ENCODE measurements at places on chromosomes 7 and 10.

GRCh38 chr7:131606346-131607290 lies 50.2 kb upstream of the PODXL start:
- no peak for DNase-seq

- DNase-seq = no peak
Observed at GRCh38 chr7:107742678-107743566, 1.0 kb upstream of the CBLL1 start.

DNA sequence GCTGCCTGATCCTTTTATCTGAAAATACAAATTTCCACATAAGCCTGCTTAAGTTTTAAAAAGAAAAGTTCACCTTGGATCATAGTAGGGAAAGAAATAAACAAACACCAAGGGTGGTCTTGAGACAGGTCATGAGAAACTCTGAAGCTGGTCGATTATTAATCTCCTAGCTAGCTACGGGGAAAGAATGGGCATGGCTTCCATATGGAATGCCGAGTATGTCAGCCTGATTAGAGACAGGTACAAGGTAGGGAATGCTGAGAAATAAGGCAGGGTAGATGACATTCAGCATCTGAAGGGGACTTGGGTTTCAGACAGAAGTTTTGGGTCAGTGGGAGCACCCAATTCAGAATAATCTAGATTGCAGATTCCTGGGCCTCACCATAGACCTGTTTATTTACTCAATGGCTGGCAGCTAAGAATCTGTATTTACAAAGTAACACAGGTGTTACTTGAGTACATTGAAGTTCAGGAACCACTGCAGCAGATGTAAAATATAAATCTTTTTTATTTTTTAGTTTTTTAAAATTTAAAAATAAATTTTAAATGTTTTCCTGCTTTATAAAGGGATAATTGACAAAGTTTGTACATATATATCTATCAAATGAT lies 49.0 kb downstream of the SCIN start:
- no peak for DNase-seq

DNA sequence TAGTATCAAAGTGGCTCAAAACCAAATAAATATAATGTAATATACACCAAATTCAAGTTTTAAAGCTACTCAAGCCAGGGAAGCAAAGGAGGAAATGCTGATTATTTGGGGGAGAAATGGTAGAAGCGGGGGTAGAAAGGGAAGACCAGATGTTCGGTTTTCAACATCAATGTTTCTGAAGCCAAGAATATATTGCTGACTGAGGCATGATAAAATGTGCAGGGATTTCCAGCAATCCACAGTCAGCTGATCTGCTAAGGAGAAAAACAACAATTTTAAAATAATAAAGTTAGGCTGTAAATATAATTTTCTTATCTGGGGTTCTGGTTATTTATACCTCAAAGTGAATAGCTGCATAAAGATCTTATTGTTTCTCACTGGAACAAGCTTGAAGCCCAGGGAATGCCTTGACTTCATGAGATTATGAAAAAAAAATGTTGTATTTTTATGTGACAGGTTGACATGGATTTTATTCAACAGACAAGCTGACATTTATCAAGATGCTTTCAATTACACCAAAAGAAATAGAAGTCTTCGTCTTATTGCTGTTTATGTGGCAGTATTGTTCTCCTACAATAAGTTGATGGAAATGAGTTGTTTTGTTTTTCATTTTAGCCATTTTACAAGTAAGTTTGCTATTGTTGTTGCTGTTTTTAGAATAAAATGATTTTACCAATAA lies 28.6 kb upstream of the BMPER start:
- no peak for DNase-seq

DNA sequence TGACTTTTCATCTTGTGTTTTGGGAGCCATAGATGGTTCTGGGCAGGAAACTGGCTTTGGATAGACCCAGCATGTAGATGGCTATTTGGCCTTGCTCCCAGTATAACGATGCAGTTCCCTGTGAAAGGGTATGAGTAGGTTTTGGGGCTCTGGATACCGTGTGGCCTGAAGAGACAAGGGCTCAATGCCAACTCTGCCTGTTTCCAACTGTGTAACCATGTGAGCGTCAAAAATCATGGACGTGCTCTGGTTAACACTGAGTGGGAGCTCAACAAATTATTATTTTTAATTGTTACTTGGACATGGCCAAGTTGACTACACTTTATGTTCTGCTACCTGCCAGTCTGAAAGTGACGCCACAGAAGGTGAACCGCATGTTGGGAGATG lies 41.8 kb downstream of the EGFR start:
- no peak for DNase-seq

GRCh38 chr10:26839966-26840627 lies 20.7 kb downstream of the ABI1 start:
- no peak for DNase-seq

DNA sequence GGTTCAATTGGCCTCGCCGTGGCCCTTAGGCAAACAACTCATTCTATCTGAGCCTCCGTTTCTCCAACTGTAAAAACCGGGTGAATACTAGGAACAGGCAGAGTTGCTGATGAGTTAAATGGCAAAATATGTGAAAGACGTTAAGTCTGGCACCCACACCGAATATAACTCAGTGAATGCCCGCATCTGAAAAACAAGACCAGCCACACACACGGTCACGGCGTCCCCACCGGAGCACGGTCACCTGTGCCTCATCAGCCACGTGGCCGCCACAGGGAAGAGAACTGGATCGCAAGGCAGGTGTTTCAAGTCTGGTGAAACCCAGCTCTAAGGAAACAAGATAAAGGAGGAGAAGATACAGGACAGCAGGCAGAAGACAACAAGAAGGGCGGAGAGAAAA lies 20.4 kb downstream of the PRKAG2 start:
- DNase-seq = no peak
